Dermis microvascular lymphatic vessel endothelial cell (primary cell): ENCODE measurements at places on chromosomes 5 and 9. TPM values are rescaled to one million over a fixed set of nuclear protein-coding genes. Genes with fewer than 3 reads are reported as not detected.

CARTPT gene
- not detected in 2 replicates for total RNA-seq

DNA sequence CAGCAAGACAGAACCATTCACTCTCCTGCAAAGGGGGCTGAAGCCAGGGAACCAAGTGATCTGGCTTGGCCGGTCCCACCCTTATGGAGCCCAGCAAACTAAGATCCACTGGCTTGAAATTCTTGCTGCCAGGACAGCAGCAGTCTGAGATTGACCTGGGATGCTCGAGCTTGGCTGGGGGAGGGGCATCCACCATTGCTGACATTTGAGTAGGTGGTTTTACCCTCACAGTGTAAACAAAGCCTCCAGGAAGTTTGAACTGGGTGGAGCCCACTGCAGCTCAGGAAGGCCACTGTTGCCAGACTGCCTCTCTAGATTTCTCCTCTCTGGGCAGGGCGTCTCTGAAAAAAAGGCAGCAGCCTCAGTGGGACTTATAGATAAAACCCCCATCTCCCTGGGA, 60.5 kb downstream of the TNFSF8 start:
- DNase-seq: no peak

- peak; percentile 71 for DNase-seq
Observed at GRCh38 chr9:136095070-136096058, at the start of gene NACC2. NACC2 (minus strand) TSS chr9:136095289; CDS start chr9:136050521, 44,768 bp downstream.

- no peak for DNase-seq
Observed at GRCh38 chr9:89610391-89610925, 5.6 kb downstream of the GADD45G start.

DNA sequence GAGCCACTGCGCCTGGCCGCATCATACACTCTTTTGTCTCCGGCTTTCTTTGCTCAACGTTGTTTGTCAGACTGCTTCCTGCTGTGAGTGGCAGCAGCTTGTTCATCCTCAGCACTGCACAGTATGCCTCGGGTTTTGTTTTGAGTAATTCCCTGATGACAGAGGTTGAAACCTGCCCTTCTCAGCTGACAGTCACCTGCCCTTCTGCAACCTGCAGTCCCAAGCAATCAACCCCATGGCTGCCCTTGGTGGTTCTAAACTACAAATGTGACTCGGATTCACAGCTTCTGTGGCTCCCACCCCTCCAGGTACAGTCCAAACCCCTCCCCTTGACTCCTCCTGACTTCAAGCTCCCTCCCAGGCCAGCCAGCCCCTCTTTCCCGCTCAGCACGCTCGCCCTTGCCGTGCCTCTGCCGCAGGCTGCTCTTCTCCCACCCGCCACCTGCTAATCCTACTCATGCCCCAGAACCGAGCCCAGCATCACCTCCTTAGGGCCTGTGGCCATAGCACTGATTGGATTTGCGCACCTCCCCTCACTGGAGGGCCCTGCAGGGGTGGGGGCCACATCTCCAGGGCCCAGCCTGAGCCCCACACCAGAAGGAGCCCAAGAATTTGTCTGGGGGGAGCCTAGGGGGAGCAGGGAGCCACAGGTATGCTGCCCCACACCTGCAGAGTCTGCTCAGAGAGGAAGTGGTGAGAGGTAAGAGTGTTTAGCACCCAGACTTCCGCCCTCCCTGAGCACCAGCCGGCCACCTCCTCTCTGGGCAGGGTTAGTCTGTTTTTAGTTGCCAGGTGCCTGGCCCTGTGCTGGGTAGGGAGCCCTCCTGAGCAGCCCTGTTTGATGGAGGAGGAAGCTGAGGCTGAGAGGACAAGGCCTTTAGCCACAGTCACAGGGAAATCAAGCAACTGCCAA, 10.1 kb downstream of the EEIG1 start:
- no peak for DNase-seq

DNA sequence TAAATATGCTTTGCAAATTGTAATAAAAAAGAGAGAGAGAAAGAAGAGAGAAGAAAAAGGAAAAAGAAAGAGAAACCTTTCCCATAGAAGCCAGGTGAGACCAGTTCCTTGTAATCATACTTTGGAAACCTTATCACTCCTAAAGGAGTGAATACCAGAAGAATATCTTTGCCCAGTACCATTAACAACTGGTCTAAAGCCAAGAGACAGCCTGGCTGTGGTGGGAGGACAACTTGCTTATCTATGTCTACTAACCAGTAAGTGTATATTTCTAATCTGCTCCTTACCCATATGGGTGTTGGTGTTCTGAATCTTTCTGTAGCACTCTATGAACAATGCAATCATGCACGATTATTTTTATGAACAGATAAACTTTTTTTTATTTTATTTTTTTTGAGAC, 10.5 kb upstream of the TXN start:
- DNase-seq: no peak
